ENCODE measurements at places on chromosomes 2 and 18.

DNA sequence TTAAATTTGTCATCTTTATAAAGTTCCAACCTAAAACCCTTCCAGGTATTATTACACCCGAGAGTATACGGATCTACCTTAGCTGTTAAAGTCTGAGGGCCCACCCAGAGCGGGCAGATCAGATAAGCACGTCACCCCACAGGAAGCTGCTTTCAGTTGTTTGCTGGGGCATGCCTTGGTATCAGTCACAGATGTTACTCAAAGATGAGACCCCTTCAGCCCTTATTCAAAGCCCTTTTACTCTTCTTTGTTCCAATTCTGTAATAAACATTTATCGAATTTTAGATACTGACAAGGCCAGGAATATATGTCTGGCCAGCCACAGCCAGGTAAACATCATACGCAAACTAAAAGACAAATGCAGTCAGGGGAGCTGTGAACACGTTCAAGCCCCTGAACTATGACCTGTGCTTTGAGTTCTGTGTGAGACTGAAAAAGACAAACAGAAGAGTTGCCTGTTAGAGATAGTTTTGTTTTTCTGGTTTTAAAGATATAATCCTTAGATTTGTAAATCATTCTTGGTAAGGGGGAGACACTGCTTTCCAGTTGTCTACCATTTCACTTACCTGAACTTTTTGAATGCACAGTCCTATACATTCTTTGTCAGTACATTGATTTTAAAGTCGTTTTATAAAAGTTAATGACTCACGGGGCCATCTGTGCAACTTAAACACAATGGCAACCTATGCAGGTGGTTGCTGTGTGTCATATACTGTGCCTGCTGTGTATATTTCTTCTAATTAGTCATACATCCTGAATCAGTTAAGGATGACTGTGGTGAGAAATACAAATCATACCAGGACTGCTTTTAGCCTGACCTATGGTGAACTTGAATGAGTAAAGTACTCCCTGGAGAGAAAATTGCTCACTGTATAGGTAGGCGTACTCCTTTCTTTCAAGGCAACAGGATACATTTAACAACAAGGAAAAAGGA is 100.5 kb upstream of the ITPRID2 start:
- DNase-seq = peak; percentile 91

GRCh38 chr18:79600596-79600995 is 79.0 kb upstream of the CTDP1 start:
- DNase-seq = no peak

DNA sequence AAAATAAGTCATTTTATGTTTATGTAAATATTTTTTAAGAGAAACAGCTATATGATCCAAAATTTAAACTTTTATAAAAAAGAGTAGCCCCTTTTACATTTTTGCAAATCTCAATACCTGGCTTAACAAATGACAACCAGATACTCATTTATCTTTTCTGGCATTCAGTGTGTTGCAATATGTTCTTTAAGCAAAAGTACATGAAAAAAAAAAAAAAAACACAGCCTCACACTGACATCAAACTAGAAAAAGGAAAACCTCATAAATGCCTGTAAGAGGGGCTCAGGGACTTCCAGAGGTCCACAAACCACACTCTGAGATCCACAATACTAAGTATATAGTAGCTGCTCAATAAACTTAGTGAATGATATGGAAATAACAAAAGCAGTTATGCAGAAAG is 21.9 kb downstream of the PPP4R3B start:
- DNase-seq = no peak

- DNase-seq = no peak
Measured at GRCh38 chr18:13464432-13465123, 246.0 kb downstream of the LDLRAD4 start.

Measured in AG04449 (cell line).